ENCODE measurements at places on chromosomes 4 and X.

- no peak for DNase-seq
These were observed 914.2 kb upstream of the PCDH7 start for GRCh38 chr4:29805916-29806480.

GRCh38 chrX:2521092-2521926 lies 20.5 kb upstream of the DHRSX start:
- no peak for DNase-seq

- DNase-seq, result no peak
These were observed 7.5 kb downstream of the CPE start for GRCh38 chr4:165386328-165386727.

DNA sequence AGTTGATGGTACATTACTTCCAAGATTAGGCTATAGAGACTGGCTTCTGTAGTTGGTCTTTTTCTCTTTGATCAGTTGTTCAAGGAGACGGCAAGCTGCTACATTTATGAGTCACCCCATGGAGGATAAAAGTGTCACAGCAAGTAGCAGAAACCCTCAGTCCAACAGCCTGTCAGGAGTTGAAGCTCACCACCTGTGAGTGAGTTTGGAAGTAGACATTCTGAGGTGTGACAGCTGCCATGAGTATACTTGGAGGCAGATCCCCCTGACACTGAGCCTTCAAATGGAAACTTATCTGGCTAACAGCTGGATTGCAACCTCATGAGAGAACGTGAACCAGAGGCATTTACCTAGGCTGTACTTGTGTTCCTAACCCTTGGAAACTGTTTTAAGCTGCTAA lies 68.0 kb downstream of the CCNG2 start:
- DNase-seq, result no peak

- no peak for DNase-seq
These were observed 148.9 kb downstream of the GALNTL6 start for GRCh38 chr4:171962110-171962509.

DNA sequence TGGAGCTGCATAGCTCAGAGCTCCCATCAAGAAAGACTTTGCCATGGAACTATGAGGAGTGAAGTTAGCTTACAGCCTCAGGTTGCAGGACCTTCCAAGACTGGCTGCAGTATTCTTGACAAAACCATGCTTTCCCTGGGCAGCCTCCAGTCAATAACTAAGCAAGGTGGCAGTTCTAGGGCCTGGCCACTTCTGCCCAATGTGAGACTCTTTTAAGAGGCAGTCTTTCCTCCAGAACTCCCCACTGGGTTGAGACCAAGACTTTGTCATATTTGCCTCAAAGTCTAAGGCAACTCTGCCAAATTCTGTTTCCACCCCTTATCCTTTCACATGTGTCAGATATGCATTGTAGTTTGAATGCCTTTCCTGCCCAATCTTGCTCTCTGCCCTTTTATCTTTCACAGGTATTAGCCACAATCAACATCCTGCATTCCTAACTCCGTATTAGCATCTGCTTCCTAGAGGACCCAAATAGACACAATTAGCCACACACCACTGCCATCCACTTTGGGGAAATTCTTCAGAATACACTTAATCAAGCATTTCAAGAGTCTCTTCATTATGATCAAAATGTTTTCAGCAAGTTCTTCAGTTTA lies 17.7 kb upstream of the SLC25A43 start:
- no peak for DNase-seq
